Activated CD4-positive, alpha-beta T cell treated with anti-CD3 and anti-CD28 coated beads, Interleukin-2, amount 50 U/mL, for 24 hours (primary cell): ENCODE measurements at places on chromosomes 1 and 21.
A peak's percentile ranks its signal among the peaks of the same experiment; 100 is the strongest.

DNA sequence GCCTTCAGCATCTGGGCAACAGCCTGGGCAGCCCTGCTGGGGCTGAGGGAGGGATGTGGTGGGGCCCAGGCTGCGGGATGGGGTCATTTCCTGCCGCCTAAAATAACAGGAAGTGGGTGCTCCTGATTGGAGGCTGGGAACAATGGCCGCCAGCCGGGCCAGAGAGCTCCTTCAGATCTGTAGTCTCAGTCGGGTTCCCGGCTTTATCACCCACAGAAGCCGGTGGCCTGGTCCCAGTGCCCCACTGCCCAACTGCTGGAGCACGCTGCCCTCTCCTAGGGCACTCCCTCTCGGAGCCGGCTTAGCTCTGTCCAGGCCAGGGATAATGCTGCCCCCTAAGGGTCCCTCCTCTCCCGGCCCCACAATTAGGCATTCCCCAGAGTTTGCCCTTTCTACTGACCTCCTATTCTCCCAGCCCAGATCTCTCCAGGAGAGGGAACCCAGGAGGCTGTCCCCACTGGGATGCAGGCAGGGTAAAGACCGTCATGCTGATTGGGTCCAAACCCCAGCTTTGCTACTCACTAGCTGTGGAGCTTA is 5.1 kb downstream of the MAP7D1 start:
- DNase-seq, result peak; percentile 21

GRCh38 chr1:42639116-42639515 is 19.1 kb upstream of the PPIH start:
- DNase-seq, result no peak

GRCh38 chr1:30446508-30446907 is 276.9 kb downstream of the MATN1 start:
- DNase-seq, result no peak

- no peak for DNase-seq
Observed at GRCh38 chr1:32363713-32364112, 1.4 kb downstream of the TSSK3 start.

GRCh38 chr1:230515451-230516145 is 89.5 kb upstream of the PGBD5 start:
- DNase-seq, result no peak

GRCh38 chr1:167223144-167224103 is 2.7 kb downstream of the POU2F1 start:
- DNase-seq, result no peak

DNA sequence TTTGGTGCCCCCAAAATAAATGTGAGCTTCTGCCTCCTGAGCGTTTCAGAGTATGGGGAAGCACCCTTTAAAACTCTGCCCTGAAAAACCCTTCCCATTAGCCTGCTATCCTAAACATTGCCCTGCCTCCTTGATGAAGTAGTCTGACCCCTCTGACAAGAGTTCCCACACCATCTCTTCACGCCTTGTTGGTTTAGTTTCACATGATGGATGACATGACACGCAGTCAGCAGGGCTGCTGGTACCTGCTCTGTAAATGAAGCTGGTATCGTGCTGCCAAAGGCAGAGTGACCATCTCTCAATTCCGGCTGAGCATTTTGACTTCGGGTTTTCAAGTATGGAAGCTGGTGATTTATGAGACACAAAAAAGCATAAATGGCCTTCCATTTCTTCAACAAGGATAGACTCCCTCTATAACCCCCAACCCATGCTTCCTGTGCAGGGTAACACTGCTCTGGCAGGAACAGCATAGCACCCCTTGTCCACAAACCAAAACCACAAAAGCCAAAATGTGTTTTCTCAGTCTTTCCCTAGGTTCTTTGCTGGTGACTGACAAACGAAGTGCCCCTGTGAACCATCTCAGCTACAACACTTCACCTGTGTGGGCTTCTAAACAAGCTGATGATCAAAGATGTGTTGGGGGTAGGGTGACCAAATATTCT is 444.6 kb downstream of the NUF2 start:
- DNase-seq, result no peak

DNA sequence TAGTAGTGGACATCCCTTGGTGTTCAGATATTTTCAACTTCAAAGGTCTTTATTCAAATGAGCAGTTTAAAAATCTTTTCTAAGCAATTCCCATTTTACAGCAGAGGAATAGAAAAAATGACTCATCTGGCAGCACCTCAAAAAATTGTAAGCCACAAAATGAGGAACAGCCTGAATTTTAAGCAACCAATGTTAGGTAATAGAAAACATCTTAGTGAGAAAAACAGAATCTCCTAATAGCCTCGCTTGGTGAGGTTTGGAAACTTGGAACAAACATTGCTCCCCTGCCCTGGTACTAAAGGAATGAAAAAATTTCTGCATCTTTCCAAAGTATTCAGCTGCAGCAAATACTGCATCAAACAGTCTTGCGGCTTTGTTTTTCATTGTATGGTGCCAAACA is 264.4 kb downstream of the NTNG1 start:
- no peak for DNase-seq

DNA sequence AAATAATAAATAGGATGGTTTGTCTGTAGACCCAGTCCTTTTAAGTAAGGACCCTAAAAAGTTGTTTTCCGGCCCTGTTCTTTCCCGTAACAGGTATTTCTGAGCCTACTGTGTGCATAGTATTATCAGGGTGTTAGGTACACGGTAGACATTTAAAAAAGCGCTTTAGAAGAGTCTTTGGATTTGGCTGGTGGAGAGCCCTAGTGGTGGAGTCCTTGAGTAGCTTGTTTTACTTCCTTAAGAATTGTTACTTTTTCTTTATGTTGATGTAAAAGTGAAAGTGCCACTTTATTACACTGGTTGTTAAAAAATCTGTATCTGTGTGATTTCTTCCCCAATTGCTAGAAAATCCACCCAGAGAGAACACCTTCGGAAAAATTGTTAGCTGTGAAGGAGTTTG is 36.8 kb downstream of the SMYD2 start:
- DNase-seq, result no peak

GRCh38 chr1:219903353-219903871 is 24.9 kb downstream of the SLC30A10 start:
- DNase-seq, result no peak

DNA sequence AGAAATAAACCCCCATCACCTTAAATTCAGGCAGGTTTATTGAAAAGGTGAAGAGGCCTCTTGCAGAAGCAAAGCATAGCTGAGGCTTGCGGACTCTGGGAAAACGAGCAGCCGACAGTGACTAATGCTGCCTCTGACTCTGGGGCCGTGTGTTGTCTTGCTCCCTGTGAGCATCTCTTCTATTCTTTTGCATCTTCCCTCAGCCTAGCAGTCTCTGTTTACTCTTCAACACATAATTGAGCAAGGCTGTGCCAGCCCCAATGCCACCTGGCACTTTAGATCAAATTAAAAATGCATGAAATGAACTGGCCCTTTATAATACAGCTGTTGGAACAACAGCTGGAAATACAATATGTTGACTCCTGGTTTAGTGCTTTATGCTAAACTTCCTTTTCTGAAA is 18.4 kb upstream of the REG4 start:
- DNase-seq, result no peak

DNA sequence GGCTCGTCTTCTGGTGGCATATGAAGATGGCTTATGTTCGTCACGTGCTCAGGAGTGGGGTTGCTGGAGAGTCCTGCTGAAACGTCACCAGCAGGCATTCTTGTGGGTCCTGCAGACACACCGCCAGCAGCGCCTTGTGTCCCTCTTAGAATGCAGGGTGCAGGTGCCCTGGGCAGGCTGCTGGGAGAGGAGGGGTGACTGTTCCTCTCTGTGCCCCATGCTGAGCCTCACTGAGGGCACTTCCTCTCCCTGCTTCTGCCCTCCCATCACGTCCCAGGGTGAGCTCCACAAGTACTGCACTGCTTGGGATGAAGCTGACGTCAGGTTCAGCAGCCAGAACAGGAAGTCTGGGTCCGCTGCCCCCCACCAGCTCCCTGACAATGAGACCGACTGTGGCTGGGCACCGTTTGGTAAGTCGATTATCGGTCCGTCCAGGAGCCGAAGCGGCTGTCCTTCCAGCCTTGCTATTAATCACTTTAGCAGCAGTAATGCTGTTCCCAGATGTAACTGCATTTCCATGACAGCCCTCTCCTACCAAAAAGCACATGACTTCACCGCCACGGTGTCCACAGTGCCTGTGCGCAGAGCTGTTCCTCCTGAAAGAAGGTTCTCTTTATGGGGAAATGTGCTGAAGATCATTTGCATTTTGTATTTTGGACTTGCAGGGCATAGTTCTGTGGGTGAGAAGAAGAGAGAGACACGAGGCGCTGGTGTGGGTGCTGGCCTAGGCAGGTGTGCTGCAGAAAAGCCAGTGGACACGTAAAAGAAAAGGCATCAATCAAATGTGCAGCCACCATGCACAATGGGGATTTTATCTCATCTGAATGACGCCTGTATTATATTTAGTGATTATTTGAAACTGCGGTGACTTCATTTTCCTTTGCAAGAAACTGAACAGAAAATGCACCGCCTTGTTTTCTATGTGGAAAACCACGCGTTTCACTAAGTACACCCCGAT is 21.0 kb downstream of the SLC37A1 start:
- no peak for DNase-seq

- DNase-seq, result no peak
Observed at GRCh38 chr1:50503515-50503914, 80.3 kb upstream of the DMRTA2 start.

DNA sequence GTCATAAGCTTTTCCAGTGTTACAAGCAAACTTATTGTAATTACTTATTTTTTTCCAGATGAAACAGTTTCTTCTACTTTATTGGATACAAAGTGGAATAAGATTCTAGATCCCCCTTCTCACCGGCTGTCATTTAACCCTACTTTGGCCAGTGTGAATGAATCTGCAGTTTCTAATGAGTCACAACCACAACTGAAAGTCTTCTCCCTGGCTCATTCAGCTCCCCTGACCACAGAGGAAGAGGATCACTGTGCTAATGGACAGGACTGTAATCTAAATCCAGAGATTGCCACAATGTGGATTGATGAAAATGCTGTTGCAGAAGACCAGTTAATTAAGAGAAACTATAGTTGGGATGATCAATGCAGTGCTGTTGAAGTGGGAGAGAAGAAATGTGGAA is 95.5 kb downstream of the ZFYVE9 start:
- no peak for DNase-seq

DNA sequence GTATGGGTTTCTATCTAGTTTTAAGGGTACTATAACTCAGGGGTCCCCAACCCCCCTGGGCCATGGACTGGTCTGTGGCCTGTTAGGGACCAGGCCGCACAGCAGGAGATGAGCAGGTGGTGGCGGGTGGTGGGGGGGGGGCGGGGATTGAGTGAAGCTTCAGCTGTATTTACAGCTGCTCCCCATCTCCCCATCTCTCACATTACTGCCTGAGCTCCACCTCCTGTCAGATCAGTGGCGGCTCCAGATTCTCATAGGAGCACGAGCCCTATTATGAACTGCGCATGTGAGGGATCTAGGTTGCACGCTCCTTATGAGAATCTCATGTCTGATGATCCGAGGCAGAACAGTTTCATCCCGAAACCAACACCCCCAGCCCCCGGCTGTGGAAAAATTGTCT is 95.1 kb upstream of the SLC45A1 start:
- DNase-seq, result no peak

- no peak for DNase-seq
Observed at GRCh38 chr1:113678159-113678469, 81.2 kb downstream of the PHTF1 start.

- no peak for DNase-seq
Observed at GRCh38 chr1:156120318-156120717, 5.8 kb downstream of the LMNA start.

DNA sequence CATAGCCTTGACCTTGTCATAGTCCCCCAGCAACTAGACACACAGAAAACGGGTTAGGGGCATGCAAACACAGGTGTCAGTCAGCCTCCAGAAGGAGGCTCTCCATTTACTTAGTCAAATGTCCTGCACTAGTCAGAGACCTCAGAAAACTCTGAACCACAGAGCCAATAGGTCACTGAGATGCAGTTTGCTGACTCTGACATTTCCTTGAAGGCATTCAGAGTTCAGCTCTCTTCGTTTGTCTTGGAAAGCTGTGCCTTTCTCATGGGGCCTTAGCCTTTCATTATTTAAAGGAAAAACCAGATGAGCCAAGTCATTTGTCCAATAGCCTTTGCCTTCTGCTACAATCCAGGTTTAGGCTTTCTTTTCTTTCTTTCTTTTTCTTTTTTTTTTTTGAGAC is 3.5 kb downstream of the OLFML2B start:
- no peak for DNase-seq

DNA sequence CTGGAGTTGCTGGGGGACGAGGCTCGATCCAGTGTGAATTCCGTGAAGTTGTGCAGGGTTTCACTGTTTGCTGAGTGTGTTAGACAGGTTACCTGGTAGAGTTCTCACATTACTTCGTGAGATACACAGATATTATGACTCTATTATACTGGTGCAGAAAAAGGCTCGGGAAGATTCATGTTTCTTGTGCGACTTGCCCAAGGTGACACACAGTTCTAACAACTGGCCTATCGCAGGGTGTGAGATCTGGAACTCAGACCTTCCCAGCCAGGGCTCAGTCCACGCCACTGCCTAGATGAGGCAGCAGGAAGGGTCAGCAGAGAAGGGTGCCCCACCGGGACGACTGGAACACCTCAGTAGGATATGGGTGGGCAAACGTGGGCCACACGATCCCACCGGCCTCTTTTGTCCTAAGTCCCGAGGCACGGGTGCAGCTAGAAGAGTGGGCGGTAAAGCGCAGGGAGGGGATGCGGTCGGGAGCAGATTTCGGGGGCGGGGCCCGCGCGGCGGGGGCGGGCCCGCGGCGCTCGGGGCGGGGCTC is 296 bp upstream of the RNPEP start:
- no peak for DNase-seq

DNA sequence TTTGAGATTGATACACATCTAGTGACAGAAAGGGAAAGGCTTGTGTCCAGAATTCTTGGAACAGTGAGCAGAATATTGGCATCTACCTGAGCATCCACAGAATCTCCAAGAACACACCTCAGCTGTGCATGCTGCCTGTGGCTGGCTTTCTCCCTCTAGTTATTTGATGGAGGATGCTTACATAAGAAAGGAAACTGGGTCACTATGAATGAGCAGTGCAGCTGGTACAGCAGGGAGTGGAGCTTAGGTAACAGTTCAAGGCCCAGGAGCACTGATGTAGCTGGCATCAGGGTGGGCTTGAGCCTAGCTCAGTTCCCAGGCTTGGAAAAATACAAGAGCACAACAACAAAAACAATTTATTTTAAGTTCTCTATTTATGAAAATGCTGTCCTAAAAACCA is 26.3 kb downstream of the RGS8 start:
- DNase-seq, result no peak

DNA sequence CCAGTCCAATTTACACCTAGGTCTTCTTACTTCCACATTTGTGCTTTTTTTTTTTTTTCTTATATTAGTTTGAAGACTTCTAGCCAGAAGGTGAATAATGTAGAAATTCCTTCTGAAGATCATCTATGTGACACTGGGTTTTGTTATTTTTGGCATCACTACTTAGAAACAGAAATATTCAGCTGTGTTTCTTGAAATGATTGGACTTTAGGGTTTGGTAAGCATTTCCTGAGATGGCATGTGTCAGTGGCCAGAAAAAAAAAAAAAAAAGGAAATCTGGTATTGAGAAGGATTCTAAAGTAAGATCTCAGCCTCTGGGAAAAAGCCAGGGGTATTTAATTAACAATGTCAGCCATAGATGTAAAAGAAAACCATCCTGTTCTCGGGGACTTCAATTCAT is 43.4 kb upstream of the LRRC8C start:
- DNase-seq, result no peak

- DNase-seq, result no peak
Observed at GRCh38 chr1:6154525-6155319, 25.4 kb downstream of the CHD5 start.

GRCh38 chr1:42264511-42265190 is 70.4 kb downstream of the FOXJ3 start:
- no peak for DNase-seq

GRCh38 chr1:203273869-203274602 is 31.3 kb upstream of the BTG2 start:
- no peak for DNase-seq

- no peak for DNase-seq
Observed at GRCh38 chr1:117612517-117613248, 6.8 kb downstream of the TENT5C start.
